ENCODE measurements at places on chromosomes 4 and X. TPM values are rescaled to one million over a fixed set of nuclear protein-coding genes. Genes with fewer than 3 reads are reported as not detected.
A peak's percentile ranks its signal among the peaks of the same experiment; 100 is the strongest.

DNA sequence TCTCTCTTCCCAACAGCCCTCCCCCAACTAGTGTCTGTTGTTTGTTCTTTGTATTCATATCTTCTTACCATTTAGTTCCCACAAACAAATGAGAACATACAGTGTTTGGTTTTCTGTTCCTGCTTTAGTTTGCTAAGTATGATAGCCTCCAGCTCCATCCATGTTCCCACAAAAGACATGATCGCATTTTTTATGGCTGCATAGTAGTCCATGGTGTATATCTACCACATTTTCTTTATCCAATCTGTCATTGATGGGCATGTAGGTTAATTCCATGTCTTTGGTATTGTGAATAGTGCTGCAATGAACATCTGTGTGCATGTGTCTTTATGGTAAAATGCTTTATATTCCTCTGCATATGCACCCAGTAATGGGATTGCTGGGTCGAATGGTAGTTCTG is 283.9 kb upstream of the FGF13 start:
- DNase-seq, result no peak
- H3K4me3 ChIP-seq, result no peak overlapping the region
- H3K27me3 ChIP-seq, result no peaks in the 10 kb centered on the region
- no peak overlapping the region for H3K27ac ChIP-seq

DNA sequence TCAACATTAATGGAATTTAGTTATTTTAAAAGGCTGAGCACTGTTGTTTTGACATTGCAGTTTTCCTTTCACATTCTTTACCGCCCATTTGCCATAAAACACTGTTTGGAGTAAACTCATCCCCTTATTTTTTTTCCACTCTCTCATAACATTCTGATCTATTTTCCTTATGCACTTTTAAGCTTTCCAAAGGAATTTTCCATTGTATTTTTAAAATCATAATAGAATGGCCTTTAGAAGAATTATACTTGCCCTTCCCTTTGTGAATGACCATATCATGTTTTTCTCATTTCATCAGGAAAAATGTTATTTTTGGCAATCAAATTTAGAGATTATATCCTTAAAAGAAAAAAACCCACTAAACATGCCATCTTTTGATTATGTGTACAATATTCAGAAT is 1074.2 kb downstream of the STIM2 start:
- DNase-seq, result no peak
- H3K36me3 ChIP-seq, result no peaks in the 10 kb centered on the region
- H3K4me1 ChIP-seq, result 0 out of 2 replicates have a peak, but pooled peaks cover 2% of the 10 kb centered on the region
- H3K27me3 ChIP-seq, result no peaks in the 10 kb centered on the region

GRCh38 chr4:150942539-150942938 is 72.5 kb downstream of the LRBA start:
- no peak for DNase-seq
- H3K27ac ChIP-seq, result no peak overlapping the region
- H3K4me1 ChIP-seq, result no peaks in the 10 kb centered on the region
- H3K36me3 ChIP-seq, result no peaks in the 10 kb centered on the region

- H3K4me1 ChIP-seq, result no peaks in the 10 kb centered on the region
- no peak overlapping the region for H3K27ac ChIP-seq
- DNase-seq, result no peak
- H3K4me3 ChIP-seq, result no peak overlapping the region
- no peaks in the 10 kb centered on the region for H3K36me3 ChIP-seq
- H3K27me3 ChIP-seq, result no peaks in the 10 kb centered on the region
These were observed 89.8 kb downstream of the CHIC2 start for GRCh38 chr4:53974561-53974960.

- H3K36me3 ChIP-seq, result no peaks in the 10 kb centered on the region
- H3K4me3 ChIP-seq, result no peak overlapping the region
- H3K4me1 ChIP-seq, result no peaks in the 10 kb centered on the region
- DNase-seq, result no peak
- H3K27ac ChIP-seq, result no peak overlapping the region
These were observed 129.1 kb downstream of the COL4A6 start for GRCh38 chrX:108309144-108309543.

DNA sequence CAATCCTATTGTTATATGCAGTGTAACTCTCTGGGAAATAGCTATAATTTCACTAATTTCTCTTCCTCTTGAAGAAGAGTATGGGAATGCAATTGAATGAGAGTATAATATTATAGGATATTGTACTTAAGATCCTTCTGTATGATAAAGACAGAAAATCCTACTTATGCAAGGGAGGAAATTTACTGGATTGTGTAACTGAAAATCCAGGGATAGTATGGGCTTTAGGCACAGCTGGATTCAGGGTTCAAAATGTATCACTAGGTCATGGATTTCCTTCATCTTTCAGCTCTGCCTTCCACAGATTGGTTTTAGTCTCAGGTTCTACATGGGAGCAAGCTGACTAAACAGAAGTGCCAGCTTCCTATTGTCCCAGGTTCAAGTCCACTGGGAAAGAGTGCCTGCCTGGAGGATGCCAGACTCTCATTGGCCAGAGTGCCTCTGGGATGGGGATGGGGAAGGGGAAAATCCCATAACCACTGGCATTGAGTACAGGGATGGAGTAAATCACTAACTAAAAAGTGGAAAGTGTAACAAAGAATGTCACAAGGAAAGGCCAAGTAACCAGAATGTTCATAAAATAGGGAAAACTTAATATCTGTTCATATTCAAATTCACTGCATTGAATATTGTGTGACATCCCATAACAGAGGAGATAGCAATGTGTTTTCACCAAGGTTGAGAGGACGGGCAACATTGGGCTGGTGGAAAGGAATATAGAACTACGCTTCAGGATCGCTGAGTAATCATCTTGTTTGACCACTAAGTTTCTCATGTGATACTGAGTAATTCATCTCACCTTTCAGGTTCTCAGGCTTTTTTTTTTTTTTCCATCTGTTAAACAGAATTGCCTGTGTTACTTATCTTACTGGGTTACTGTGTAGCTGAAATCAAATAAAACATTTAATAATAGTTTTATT is 75.7 kb downstream of the ANXA3 start:
- H3K36me3 ChIP-seq, result no peaks in the 10 kb centered on the region
- DNase-seq, result no peak
- no peak overlapping the region for H3K4me3 ChIP-seq
- peaks cover 3% of the 10 kb centered on the region for H3K4me1 ChIP-seq
- H3K27ac ChIP-seq, result no peak overlapping the region

DNA sequence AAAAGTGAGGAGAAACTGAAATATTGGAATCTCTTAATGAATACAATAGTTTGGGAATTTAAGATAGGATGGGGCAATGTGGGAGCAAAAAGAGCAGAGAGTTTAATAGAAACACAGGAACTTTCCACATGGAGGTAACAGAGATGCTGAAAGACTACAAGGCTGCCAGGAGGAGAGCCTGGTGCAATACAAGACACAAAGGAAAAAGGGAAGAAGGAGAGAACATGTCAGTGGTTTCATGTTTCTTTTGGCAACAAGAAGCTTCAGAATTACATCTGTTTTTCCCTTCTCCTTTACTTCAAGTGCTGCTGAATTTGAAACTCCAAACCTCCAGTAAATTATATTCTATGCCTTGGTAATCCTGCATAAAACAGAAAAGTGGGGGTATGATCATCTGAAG is 474.3 kb downstream of the FAT4 start:
- H3K4me1 ChIP-seq, result no peaks in the 10 kb centered on the region
- H3K27ac ChIP-seq, result no peak overlapping the region
- H3K4me3 ChIP-seq, result no peak overlapping the region
- peak; percentile 7 for DNase-seq
- no peaks in the 10 kb centered on the region for H3K27me3 ChIP-seq

DNA sequence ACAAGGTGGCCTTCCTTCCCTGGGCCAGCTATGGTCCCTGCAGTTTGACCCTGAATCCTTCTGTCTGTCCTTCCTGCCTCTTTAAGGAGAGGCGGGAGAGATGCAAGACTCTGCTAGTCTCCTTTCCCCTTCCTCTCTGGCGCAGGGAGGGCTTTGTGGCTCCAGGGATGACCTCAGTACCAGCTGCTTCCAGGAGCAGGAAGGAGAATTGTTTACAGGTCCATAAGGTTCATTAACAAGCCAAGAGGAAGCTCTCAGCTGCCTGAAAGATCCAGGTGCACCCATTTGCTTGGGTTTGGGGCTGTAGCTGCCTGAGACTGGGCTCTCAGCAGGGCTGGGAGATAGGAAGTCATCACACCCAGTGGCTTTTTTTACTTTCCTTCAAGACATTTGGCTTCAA is 4.0 kb upstream of the FATE1 start:
- no peak overlapping the region for H3K27ac ChIP-seq
- no peaks in the 10 kb centered on the region for H3K36me3 ChIP-seq
- 0 out of 2 replicates have a peak, but pooled peaks cover 2% of the 10 kb centered on the region for H3K4me1 ChIP-seq
- H3K4me3 ChIP-seq, result no peak overlapping the region
- peak; percentile 10 for DNase-seq

DNA sequence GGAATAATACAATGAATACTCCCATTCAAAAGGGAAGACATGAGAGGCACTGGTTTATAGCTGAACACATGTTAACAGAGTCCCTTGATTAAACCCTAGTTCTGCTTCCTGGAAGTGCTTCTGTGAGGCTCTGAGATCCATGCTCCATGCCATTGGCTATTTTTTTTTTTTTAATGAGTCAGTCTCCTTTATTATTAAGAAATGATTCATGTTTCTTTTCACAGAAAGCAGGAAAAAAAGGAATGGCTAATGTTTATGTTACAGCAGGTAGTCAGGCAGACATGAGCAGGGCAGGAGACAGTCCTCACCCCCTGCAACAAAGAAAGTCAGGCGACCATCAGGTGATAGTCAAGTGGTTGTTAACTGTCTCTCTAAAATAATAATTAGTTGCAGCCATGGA is 598.7 kb downstream of the EPHA5 start:
- H3K27ac ChIP-seq, result no peak overlapping the region
- no peak for DNase-seq

DNA sequence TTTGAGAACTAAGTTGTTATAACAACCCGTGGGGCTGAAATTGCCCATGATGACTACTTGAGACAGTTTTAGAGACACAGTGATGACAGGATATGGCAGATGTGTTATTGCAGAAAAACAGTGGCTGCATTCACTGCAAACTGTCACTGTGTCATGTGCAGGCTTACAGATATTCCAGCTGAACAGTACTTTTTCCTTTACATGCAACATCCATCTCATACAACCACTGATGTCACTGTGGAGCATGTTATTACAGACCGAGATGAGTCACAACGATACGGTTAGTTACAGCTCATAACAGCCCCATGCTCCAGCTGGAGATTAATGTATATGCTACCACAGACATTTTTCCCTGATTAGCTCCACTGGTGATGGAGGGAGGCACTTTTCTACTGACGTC is 207.4 kb downstream of the TMA16 start:
- H3K27me3 ChIP-seq, result no peaks in the 10 kb centered on the region
- H3K4me3 ChIP-seq, result no peak overlapping the region
- DNase-seq, result peak; percentile 77
- H3K27ac ChIP-seq, result peak overlapping the region; percentile 95
- H3K4me1 ChIP-seq, result peaks cover 27% of the 10 kb centered on the region

GRCh38 chr4:138290805-138291204 is 48.7 kb upstream of the SLC7A11 start:
- H3K4me1 ChIP-seq, result no peaks in the 10 kb centered on the region
- H3K27ac ChIP-seq, result no peak overlapping the region
- H3K4me3 ChIP-seq, result no peak overlapping the region
- H3K27me3 ChIP-seq, result no peaks in the 10 kb centered on the region
- H3K36me3 ChIP-seq, result no peaks in the 10 kb centered on the region
- no peak for DNase-seq

- no peak within 1 kb of the TSS for H3K27ac ChIP-seq
- H3K4me3 ChIP-seq, result no peak within 1 kb of the TSS
- no peaks in the 10 kb centered on the region for H3K27me3 ChIP-seq
- no peaks in the 10 kb centered on the region for H3K36me3 ChIP-seq
These were observed at the start of gene SLC49A3 for GRCh38 chr4:688854-689681. Gene SLC49A3 (minus strand): TSS chr4:689151. CDS start chr4:689127, 24 bp downstream.

Gene CXCL3
- total RNA-seq, result 1.3 TPM

Gene GYG2
- total RNA-seq, result 14.4 TPM

Gene CFAP47
- not detected for total RNA-seq

Gene GLRA2
- total RNA-seq, result not detected

DNA sequence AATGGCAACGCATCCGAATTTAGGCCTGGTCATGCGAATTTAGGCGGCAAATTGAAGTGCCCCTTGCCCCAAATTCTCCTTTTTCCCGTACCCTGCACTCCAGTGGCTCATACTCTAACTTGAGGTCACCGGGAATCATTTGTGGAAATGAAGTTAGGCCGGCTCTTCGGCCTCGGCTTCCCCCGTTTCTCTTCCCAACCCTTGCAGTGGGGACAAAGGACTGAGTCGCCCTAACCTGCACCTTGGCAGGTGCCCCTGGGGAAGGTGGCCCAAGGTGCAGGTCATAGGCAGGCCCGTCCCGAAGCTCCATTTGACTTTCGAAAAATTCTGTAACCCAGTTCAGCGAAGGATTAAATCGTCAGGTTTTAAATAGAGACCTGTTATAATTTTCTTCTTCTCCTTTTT is 811 bp downstream of the SRD5A3 start:
- peak overlapping the region; percentile 66 for H3K27ac ChIP-seq
- no peaks in the 10 kb centered on the region for H3K36me3 ChIP-seq
- peaks cover 8% of the 10 kb centered on the region for H3K4me1 ChIP-seq
- H3K4me3 ChIP-seq, result peak overlapping the region; percentile 69
- H3K27me3 ChIP-seq, result no peaks in the 10 kb centered on the region
- no peak for DNase-seq

- H3K36me3 ChIP-seq, result peaks cover 47% of the 10 kb centered on the region
- no peak overlapping the region for H3K4me3 ChIP-seq
- DNase-seq, result no peak
- H3K27me3 ChIP-seq, result no peaks in the 10 kb centered on the region
- H3K27ac ChIP-seq, result no peak overlapping the region
These were observed 4.9 kb downstream of the UBA6 start for GRCh38 chr4:67696061-67696460.

Data from SJCRH30 (cell line).